Stimulated activated naive CD8-positive, alpha-beta T cell treated with anti-CD3 and anti-CD28 coated beads, Interleukin-15, Interleukin-2, amounts not matched to agents 100 U/mL and 50 U/mL, for 24 hours (primary cell): ENCODE measurements at places on chromosomes 1 and 21.
A peak's percentile ranks its signal among the peaks of the same experiment; 100 is the strongest.

- DNase-seq = no peak
Observed at GRCh38 chr1:18324246-18324645, 156.5 kb upstream of the KLHDC7A start.

GRCh38 chr1:20555025-20555757 lies 2.8 kb downstream of the FAM43B start:
- DNase-seq = no peak

DNA sequence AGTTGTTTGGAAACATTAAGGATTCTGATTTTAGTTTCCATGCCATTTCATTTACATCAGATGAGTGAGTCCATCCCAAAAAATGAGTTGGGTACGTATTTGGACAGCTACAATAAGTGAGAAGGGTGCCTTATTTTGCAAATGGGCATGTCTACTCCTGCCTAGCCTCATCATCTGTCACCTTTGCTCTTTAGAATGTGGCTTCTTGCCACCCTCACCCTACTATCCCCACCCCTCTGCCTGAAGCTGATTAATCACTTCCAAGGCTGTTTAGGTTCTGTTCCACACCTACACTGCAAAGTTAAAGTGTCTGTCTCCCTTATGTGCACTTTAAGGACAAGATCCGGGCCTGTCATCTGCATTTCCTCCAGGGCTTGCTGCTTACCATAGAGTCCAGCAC lies 61.2 kb downstream of the ST6GALNAC5 start:
- no peak for DNase-seq

DNA sequence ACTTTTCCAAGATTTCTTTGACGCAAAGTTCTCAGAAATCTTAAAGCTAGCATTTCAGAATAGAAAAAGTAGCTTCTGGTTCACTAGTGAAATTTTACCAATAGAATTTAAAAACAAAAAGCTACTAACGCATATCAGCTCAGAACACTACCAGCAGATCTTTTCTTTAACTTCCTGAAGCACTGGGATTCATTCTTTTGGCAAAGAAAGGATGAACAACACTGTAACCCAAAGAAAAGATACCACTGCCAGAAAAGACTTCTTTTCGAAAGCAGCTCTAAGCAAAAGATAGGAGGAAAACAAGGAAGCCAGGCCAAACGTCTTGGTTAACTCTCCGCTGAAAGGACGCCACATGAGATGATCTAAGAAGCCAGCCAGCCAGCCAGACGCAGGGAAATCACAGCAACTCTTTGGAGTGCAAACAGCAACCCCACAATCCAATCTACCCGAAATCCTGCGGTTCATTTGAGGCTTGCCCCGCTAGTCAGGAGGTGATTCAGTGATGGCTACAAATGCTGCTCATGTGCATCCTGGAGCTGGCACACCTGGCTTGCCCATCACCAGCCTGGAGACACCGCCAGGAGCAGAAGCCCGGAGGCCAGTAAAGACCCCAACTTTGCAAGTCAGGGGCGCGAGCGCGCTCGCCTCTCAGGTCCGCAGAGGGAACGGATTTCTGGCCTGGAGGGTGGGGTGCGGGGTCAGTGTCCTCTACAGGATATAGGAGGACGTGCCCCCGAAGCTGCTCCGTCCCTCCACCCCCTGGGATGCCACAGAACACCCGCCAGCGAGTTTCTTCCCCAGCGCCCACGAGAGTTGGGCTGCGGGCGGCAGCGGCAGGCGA lies 812 bp downstream of the NBPF1 start:
- peak; percentile 42 for DNase-seq

GRCh38 chr1:155999964-156000363 lies 20.8 kb downstream of the SSR2 start:
- DNase-seq = no peak

DNA sequence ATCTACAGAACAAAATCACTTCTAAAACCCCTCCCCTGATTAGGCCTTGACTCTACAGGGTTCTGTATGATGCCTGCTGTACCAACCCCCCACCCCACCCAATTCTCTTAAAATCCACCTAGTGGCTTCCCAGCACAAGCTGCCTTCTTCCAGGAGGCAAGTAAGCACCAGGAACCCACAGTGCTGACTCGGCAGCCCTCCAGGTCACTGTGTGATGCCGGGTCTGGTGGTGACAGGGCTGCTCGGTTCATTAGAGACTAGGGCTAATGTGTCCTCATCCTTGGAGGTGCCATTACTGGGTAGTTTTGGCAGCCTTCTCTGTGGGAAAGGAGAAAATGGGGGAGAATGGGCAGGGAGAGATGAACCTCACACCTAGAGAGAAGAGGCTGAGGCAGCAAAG lies 363.5 kb downstream of the PTPRU start:
- DNase-seq = no peak

DNA sequence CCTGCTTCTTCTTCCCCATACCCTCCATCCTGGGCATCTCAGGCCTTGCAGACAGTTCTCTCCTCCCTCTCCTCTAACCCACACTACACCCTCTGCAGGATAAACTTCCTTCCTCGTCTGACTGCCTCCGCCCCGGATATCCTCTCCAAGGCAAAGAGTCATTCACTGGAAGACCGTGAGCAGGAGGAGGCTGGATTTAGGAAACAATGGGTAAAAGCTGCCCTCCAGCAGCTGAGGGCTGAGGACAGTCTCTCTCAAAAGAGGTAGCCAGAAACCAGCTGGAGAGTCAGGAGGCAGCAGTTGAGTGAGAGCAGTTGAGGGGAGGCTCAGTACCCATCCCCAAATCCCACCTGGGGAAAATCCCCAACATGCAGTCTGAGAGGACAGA lies 1.4 kb downstream of the CSRP1 start:
- DNase-seq = no peak

GRCh38 chr1:56200442-56200841 lies 378.9 kb downstream of the PLPP3 start:
- DNase-seq = no peak

- no peak for DNase-seq
Observed at GRCh38 chr1:223487887-223488259, 94.7 kb downstream of the CCDC185 start.

GRCh38 chr1:212293579-212293978 lies 8.4 kb downstream of the PPP2R5A start:
- no peak for DNase-seq

DNA sequence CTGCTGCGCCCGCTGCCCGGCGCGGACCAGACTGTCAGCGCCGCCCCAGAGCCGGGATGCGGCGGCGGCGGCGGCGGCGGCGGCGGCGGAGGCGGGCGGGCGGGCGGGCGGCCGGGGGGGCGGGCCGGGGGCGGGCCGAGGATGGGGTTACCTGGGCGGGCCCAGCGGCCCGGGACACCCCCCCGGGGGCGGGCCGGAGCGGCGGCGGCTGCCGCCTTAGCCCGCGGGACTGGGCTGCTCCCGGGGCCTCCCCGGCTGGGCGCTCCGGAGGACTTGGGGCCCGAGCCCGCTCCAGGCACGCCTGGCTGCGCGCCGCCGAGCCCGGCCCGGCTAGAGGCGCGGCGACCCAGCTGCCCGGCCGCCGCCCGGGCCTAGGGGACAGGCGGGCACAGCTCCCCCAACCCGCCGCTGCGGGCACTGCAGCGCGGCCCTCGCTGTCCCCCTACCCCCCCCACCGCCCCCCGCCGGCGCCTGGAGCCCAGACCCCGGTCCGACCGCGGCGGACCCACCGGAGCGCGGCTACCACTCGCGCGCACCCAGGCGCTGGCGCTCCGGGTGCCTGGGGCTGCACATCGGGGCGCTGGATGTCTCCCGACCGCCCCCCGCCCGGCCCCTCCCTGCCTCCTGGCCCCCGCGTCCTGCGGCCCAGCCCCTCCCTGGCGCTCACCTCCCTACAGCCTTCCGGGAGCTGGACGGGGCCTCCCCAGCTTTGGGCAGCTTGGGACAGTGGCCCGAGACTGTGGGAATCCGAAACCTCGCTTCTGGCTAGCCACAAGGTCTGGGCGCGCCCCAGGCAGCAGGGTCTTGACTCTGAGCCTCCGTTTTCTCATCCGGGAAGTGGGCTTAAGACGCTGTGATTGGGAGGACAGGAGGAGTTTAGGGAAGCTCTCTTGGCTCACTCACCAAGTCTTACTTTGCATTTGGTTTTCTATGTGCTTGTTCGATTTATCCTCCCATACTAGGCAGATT lies at the start of gene WNT4:
Gene WNT4, minus strand, starts transcription at position 33 of the 969 bp plus-strand sequence. CDS start 175 bp downstream, outside the sequence.
- peak; percentile 21 for DNase-seq

DNA sequence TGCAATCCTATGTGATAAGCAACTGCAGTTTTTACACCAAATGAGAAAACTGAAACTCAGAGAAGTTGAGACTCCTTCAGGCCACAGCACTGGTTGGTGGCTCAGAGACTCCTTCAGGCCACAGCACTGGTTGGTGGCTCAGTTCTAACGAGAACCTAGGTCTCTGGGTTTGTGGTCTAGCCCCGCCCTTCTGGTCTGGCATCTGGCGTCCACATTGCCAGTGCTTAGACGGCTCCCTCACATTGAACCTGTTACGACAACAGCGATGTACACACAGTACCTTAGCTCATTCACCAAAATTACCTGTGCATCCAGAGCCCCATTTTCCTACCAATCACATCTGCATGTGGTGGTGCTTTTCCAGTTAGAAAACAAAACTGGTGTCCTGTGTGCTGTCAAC lies 66.1 kb downstream of the NID1 start:
- DNase-seq = peak; percentile 56

GRCh38 chr1:149884433-149885338 lies 14.7 kb upstream of the BOLA1 start:
- DNase-seq = no peak

DNA sequence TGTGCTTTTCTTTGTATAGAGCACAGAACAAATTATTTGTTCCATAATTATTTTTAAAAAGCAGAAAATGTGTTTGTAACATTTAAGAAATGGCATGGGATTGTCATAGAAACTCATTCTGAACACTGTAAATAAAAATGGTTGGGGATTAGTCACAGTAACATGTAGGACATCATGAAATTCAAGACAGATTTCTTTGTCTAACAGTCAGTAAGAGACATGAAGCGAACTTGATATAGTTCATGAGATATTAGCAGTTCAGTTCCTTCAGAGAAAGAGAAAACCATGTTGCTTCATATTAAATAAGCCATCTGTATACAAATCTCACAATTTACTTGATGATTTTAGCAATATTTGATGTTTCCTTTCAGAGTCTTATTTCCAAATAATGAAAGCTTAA lies 19.7 kb downstream of the NFIA start:
- no peak for DNase-seq

DNA sequence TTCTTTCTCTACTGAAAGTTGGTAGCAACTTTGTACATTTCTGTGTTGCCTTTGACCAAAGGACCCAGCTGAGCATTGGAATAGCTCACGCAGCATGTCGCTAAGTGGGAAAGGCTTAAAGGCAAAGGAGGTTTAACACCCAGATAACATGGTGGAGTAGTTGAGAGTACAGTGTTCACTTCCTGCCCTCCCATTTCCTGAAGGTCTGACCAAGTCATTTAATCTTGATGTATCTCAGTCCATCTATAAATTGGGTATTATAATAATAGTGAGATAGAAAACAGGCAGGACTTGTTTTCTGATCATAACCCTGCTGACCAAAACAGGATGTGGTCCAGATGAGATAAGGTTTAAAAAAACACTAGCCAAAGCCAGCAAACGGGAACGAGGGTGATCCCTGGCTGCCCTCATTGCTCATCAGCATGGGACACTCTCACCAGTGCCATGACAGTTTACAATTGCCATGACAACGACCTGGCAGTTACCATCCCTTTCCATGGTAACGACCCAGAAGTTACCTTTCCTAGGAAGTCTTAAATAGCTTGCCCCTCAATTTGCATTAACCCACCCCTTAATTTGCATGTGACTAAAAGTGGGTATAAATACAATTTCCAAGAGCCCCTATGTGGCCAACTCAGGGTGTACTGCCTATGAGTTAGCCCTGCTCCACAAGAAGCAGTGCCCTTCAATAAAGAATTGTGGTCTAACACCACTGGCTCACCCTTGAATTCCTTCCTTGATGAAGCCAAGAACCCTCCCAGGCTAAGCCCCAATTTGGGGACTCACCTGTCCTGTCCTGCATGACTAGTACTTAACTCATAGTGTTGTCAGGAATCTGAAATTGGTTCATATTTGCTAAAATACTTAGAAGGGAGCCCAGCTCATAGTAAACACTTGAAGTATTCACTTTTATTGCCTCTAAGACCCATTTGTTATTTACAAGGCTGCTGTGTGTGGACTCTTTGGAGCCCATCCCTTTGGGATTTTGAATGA lies 28.4 kb upstream of the FHAD1 start:
- no peak for DNase-seq

GRCh38 chr1:165451691-165452090 lies 6.8 kb upstream of the RXRG start:
- DNase-seq = no peak

GRCh38 chr1:179785728-179786127 lies 42.6 kb downstream of the FAM163A start:
- no peak for DNase-seq

GRCh38 chr1:14803002-14803789 lies 204.7 kb downstream of the KAZN start:
- no peak for DNase-seq

- no peak for DNase-seq
Observed at GRCh38 chr1:105396001-105396400, 1646.3 kb downstream of the AMY1C start.

GRCh38 chr1:56897150-56898004 lies 42.8 kb downstream of the C8A start:
- DNase-seq = no peak

DNA sequence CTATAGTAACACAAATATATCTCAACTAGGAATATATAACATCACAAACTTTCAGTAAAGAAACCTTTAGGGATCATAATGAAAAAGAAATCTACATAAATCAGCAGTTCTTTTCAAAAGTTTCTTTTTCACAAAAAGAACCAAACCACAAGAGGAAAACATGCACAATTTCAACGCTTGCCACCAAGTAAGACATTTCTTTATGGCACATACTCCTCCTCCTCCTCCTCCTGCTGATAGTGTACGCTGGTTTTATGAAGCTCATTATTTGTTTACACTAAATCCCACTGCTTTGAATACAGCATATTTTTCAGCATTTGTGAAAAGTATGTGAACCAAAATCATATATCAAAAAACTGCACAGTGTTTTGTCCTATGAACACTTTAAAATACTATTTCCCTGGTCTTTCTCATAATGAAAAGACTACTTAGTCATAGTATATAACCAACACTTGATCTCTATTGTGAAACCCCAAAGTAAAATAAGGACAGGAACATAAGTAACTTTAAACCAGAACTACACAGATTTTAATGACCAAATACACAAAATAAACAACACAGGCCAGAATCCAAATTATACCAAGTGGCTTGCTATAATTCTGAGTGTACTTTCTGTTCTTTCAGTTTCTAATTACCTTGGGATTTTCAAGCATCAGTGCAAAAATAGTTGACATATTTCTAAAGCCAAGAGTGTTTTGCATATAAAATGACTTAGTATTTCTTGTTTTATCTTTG lies 184.2 kb downstream of the EIF4G3 start:
- no peak for DNase-seq

DNA sequence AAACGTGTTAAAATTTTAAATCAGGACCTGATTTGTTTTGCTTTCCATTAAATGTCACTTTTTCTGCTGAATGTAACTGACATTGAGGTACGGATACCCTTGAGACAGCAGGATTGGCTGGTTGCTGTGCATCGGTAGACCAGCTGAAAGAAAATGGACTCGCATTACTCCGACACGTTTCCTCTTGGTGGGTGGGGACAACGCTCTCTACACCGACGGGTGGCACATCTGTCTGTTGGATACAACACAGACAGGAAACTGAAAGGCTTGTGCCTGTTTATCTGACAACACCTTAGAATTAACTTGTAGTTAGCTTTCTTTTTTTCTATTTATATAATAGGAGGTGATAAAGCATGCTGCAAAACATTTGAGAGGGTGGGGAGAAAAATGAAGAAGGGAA lies 19.4 kb downstream of the PRPF38A start:
- peak; percentile 56 for DNase-seq

GRCh38 chr1:228393268-228393701 lies 13.3 kb downstream of the TRIM11 start:
- no peak for DNase-seq
